ENCODE measurements at places on chromosomes 4 and X.

GRCh38 chr4:11805842-11806241, 377.1 kb upstream of the HS3ST1 start:
- DNase-seq = peak; percentile 68

GRCh38 chr4:52105276-52105675, 54.2 kb downstream of the SPATA18 start:
- no peak for DNase-seq

GRCh38 chrX:111483135-111483534, 28.3 kb upstream of the SERTM2 start:
- no peak for DNase-seq

GRCh38 chr4:128635955-128636560, 173.4 kb upstream of the JADE1 start:
- peak; percentile 55 for DNase-seq

DNA sequence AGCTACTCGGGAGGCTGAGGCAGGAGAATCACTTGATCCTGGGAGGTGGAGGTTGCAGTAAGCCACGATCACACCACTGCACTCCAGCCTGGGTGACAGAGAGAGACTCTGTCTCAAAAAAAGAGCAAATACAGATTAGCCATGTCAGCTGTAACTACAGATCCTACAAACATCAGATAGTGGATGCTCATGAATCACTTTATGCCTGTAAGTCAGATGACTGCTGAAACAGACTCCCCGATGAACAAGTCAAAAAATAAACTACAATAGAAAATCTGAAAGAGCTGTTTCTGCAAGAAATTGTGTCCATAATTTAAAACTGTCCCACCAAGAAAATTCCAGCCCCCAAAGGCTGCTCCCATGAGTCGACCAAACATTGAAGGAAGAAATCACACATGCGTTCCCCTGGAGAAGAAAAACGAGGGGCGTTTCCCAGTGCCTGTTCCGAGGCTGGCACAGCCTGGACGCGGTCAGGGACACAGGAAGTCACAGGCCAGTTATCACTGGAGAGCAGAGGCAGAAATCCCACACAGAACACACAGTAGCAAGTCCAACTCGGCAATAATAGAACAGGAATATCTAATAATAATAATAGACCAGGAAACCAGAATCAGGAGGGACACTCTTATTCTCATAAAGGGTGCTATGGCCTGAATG, 30.0 kb upstream of the GTPBP6 start:
- no peak for DNase-seq

DNA sequence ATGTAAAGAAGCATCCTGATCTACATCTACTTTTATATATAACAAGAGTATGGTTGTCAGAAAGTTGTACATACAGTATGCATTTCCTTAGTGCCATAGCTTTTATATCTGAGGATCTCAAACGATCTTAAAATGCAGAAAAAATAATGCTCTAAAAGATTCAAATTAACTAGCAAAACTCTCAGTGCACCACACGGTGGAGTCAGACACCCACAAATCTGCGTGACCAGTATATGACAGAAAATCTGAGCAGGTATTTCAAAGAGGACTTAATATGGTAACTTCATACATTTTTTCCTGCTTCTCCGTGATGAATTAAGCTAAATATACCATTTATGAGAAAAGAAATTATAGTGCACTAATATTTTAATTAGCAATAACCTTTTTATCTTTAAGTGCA, 803.0 kb downstream of the DMD start:
- DNase-seq = peak; percentile 44

DNA sequence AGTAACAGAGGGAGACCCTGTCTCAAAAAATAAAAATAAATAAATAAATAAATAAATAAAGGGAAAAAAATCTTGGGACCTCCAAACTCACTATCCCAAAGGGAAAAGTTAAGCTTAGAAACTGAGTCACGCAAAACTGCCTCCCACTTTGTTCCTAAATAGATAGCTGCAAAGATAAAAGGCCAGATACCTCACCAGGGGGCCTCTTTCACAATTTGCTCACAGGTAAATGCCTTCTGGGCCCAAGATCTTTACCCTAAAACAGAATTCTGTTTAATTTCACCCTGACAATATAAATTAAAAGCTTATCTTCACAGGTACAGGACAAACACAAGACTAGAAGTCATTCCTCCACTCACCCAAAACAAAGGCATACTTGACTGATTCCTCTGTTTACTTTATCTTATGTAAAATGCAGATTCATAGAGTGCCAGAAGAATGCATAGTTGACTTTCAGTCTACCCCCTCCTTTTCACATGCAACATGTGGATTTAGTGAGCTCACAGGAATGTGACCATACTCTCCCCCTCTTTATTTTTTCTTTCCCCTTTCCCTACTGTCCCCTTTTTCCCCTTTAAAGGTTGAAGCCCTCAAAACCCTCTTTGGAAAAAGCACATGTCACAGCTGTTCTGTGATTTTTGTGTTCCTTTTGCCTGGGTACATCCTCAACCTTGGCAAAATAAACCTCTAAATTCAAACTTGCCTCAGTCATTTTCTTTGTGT, 23.4 kb downstream of the ELF2 start:
- no peak for DNase-seq

DNA sequence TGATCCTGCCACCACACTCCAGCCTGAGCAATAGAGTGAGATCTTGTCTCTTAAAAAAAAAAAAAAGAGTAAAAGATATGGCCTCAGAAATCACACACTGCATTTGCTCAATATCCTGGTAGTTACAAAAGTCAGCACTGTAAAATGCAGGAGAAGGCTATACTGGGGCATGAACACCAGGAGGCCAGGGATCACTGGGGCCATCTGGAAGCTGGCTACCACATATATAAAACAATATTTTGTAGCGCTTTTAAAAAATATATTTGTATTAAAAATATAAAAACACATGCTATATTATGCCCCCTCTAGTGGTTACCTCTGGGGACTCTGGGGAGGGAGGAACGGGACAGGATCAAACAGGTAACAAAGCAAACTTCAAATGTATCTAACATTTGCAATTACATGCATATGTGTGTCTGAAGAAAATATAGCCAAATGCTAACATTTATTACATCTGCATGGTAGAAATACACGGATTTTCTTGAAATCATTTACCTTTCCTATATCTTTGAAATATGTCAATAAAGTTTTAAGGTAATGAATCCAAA, 4.0 kb downstream of the C4orf46 start:
- DNase-seq = no peak

- DNase-seq = no peak
Measured at GRCh38 chrX:119399772-119400101, 601 bp downstream of the SLC25A43 start.

DNA sequence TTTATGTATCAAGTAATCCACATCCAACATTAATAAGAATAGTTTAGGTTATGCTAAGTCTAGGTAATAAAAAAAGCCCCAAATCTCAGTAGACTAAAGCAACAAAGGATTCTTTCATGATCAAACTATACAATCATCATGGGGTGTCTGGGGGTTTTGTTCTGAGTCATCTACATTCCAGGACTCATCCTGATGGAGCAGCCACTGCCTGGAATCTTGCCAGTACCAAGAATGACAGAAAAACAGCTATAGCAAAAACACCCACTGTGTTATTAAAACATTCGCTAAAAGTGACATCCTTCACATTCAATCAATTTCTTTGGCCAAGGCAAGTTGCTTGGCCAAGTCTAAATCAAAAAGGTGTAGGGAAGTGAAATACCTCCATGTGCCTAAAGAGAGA, 3.9 kb upstream of the ARHGEF38 start:
- no peak for DNase-seq

DNA sequence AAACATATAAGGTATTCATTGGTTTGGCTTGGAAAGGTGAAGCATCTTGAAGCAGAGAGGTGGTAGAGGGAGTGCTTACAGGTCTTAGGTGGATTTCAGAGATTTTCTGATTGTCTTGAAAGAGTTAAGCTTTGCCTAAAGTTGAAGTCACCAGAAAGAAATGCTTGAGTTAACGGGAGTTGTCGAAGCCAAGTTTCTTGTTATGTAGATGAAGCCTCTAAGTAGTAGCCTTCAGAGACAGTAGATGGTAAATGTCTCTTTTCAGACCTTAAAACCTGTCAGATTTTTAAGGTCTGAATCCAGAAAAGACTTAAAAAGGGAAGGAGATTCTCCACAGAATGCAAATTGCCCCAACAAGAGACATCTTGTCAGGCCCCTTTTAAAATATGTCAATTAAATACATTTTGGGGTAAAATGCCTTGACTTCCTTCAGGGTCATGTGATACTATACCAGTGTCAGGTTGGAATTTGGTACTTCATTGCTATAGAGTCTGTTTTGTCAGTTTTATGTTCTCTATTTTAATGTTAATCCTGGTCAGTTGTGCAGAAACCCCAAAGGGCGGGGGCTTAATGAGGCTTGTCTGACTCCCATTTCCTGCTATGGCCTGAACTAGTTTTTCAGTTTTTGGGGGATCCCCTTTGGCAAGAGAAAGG, 81.0 kb downstream of the PCDH18 start:
- no peak for DNase-seq

DNA sequence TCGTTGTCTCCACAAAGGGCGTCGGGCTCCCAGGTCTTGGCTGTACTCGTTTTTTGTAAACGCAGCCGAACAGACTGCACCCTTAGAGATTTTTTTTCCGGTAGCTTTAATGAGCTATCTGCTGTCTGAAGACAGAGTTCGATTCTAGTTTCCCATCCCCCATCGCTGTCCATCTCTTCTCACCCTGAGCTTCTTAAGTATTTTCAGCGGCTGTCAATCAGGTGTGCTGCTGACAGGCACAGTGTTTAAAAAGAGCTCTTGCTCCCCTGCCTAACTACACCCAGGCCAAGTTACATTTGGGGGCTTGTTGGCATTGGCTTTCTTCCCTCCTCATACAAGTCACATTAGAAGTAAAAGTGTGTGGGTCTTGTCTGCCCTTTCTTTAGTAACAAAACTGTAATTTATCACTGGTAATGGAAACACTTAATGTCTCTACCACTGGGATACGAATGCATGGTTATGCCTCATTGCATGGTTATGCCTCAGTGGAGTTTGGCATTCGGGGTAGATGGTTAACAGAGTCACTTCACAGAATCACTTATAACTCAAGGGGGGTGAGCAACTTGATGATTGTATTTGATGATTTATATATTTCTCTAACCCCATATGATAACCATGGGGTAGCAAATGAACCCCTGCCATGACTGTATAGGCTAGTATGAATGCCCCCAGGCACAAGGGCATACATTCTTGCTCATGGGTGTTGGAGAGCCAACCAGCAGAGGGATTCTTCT, 1.4 kb upstream of the ARHGAP6 start:
- DNase-seq = peak; percentile 0

DNA sequence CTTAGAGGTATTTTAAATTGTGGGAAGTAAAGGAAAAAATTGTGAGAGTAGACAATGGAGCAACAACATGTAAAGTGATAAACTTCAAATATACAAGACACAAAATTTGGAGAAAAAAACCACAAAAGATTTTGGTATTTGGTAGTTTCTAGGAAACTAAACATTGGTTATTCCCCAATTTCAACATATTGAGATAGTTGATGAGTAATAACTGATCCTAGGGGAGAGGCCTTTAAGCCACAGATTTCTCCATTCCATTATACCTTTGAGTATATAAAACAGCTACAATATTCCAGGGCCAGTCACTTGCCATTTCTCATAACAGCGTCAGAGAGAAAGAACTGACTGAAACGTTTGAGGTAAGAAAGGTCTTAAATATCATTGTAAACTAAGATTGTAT, at the start of gene FDCSP:
TSS of gene FDCSP (plus strand) at position 301 of the 400 bp plus-strand sequence. CDS start 5,071 bp downstream, outside the sequence.
- no peak for DNase-seq

DNA sequence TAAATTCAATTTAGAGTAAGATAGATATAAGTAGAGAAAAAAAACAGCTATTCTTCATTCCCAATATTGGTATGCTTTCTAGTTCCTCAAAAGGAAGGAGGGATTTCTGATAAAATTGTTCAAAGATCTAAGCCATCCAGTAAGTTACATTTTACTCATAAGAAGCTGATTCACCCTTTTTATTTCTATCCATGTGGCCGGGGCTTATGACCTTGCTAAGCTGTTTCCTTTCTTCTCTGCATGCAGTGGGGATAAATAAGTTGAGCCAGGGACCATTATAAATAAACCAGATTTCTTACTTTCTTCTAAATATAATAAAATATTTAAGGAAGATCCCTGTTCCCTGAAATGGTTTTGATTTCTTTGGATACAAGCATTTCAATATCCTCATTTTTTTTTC, 502.3 kb downstream of the PDHA2 start:
- DNase-seq = peak; percentile 4

- DNase-seq = no peak
Measured at GRCh38 chr4:153438916-153439756, 27.0 kb upstream of the TMEM131L start.

DNA sequence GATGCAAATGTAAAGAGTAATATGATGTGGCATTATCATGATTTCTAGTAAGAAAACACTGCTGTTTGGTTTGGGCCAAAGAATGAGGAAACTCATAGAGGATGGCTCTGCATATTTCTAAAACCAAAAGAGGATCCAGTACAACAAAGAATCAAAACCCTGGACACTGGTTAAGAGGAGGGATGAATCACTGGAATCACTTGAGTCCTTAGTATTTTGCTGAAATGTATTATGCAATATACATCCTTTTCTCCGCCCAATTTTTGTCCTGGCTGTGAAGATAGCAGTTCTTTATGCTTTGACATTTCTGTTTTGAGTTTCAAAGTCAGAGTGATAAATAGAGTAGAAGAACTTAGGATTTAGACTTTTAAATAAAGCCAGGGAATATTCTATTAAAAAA, 345.9 kb downstream of the PACRGL start:
- no peak for DNase-seq

- DNase-seq = no peak
Measured at GRCh38 chr4:15996773-15997172, 33.8 kb upstream of the FGFBP2 start.

- no peak for DNase-seq
Measured at GRCh38 chr4:1974840-1975239, 33.9 kb downstream of the NELFA start.

- peak; percentile 96 for DNase-seq
Measured at GRCh38 chr4:141220691-141221659, at the start of gene ZNF330. TSS of gene ZNF330 (plus strand) at chr4:141220895. CDS start at chr4:141222372, 1,477 bp downstream.

Measured in brain (organoid and tissue), 16 donors.